ENCODE measurements at places on chromosomes 11 and 22.

DNA sequence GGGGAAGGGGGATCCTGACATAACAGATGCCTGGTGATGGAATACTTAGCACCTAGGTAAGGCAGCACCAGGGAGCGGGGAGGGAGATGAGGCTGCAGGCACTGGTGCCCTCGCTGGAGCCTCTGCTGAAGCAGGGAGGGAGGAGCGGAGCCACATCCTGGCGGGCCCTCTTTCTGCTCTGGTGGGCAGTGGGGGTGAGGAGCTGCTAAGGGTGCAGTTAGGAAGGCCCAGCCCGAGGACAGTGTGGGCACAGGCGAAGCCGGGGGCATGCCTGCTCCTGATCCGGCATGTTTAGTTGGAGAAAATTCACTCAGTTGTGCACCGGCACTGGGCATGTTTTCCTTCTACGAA is 83.9 kb downstream of the MED15 start:
- no peak for DNase-seq

- DNase-seq: no peak
Observed at GRCh38 chr22:43110444-43110926, at the start of gene BIK. Gene BIK, plus strand, starts transcription at chr22:43110750. Its CDS starts 13,273 bp downstream, at chr22:43124023.

DNA sequence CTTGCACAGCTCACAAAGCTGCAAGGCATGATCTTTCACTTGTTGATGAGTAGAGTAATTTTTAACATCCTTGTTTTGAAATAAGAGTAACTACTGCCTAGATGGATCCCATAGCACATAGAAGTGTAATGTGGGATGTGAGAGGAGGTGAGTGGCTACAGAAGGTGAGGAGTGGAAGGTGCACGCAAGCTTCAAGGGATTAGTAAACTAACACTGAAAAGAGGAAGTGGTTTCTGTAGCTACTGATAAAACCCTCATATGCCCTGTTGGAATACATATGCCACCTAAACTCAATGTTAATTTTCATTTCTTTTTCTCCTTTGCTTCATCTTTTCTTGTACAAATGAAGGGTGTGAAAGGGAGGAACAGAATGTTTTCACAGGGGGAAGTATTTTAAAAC is 22.0 kb upstream of the CTSC start:
- no peak for DNase-seq

- no peak for DNase-seq
Observed at GRCh38 chr11:116989184-116989583, 109.0 kb downstream of the SIK3 start.

DNA sequence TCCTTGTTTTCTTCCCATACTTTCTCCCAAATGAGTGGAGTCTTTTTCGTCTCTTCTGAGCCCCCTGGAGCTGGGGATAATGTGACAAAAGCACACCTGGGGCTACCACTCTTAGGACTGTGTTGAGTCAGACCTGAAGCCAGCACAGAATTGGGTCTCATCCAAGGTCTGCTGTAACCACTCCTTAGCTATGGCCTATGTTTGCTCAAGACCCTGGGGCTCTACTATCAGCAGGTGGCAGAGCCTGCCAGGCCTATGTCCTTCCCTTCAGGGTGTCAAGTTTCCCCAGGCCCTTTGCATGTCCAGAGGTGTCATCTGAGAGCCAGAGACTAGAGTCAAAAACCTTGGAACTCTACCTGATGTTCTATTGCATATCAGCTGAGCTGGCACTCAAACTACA is 335.7 kb downstream of the DDX10 start:
- no peak for DNase-seq

DNA sequence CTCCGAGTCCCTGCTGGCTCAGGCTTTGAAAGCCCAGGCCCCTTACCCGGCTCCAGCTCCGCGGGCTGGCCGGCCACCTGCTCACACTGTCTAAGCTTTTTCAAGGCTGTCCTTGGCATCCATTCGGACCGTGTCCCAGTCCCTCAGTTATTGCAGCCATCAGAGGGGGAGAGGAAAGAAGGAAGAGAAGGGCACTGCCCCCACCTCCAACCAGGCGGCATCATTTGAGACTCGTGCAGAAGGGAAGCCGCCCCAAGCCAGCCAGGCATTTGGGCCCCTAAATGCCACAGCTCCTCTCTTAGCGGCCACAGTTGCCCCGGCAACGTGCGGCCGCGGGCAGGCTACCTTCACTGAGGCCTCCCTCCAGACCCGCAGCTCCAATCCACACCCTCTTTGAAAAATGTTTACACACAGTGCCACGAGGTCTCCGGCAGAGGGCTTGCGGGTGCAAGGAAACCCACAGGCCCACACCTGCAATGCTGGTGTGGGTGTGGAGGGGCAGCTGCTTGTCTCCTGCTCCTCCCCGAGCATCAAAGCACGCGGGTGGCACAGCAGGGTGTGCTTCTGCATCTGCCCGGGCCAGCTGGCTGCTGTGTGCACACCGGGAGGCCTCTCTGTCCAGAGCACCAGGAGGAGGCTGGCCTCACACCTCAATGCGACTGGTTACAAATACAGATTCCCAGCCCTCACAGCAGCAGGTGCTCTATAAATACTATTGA is 124.4 kb downstream of the CTTN start:
- DNase-seq: no peak

DNA sequence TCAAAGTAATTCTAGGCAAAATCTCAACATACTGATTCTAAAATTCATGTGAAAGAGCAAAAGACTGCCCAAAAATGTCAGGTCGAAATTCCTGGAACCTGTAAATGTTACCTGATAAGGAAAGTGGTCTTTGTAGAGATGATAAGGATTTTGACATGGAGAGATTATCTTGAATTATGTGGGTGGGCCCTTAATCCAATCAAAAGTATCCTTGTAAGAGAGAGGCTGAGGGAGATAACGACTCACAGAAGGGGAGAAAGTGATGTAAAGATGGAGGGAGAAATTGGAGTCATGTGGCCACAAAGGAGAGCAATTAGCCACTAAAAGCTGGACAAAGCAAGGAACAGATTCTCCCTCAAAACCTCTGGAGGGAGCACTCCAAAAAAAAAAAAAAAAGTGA is 20.5 kb downstream of the RRM1 start:
- DNase-seq: no peak

GRCh38 chr11:46469926-46470325 is 78.3 kb upstream of the CHRM4 start:
- no peak for DNase-seq

- DNase-seq: no peak
Observed at GRCh38 chr11:101583251-101584128, at the start of gene TRPC6. Gene TRPC6, minus strand, starts transcription at chr11:101584007. Its CDS starts 504 bp downstream, at chr11:101583503.

All from Panc1 (cell line).